ENCODE measurements at places on chromosomes 2 and 18.

- DNase-seq = peak; percentile 52
Observed at GRCh38 chr18:75198036-75198435, 10.9 kb downstream of the PTGR3 start.

DNA sequence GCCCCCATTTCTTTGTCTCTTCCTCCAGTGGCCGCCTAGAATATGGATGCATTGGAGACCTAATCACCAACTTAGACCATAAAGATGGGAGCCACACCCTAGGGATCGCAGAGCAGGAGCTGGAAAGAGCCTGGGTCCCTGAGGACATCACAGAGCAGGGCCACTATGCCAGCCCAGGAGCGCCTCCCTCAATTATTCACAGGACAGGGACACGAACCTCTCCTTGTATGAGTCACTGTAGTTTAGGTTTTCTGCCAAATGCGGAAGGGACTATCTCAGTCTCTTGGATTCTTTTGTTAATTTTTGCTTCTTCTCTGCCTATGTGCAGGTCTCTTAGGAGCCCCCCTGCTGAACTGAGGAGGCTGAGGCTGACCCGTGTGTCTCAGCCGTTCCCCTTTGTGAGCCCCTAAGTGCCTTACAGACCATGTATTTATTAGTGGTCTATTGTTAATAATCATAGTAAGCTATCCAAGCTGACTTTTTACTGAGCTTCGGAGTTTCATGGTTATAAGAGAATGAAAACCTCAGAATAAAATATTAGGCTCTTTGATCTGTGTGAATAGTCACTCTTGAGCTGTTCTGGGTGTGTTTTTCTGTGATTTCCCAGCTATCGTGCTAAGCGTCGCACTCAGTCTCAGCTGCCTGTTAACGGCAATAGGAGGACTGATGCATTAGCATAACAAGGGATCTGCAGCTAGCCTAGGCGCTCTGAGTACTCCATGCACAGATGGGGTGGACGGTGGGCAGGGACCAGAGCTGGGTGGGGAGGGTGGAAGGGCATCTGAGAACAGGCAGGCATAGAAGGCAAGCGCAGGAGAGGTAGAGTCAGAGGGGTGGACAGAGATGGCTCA lies 12.7 kb upstream of the PTPN4 start:
- no peak for DNase-seq

DNA sequence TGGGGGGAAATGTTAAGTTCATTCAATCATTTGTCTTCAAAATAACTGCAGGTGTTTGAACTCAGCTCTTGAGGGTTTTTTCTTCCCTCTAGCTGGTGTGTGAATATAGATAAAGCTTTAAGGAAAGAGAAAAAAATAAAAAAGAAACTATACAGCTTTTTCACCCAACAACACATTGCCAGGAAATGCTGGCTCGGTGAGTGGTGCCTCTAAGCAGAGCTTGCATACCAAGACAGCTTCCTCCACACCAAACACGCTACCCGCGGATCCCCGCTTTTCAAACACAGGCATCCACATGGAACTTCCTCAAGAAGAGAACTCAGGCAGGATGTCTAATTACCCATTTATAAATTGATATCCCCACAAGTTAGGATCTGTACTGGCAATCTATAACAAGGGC lies 69.8 kb upstream of the TANK start:
- DNase-seq = no peak

DNA sequence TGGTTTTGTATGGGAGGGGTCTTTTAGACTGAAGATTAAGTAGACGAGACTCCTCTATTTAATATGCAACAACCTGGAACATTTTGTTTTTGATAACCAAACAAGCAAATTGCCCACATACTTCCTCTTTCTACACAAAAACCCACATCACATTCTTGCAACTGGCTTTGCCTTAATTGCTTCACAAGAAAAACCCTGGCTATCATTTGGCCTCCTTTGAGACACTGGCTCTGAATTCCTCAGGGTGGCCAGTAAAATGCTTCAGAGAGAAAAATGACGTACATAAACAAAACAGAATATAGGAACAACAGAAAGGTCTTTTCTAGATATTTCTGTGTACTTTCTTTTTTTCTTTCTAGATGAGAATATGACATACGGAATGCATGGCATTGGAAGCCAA lies 103.0 kb downstream of the TRIB2 start:
- DNase-seq = peak; percentile 88

DNA sequence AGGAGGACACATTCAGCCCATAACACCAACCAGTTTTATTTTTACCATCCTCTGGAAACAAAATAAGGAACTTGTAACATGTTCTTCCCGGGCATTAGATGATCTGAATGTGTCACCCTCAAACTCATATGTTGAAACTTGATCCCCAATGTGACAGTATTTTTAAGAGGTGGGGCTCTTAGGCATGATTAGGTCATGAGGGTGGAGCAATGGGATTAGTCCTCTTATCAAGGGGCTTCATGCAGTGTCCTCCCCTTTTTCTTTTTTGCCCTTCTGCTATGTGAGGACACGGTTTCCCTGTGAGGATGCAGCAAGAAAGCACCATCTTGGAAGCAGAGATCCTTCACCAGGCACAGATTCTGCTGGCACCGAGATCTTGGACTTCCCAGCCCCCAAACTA lies 401.5 kb upstream of the TRIB2 start:
- no peak for DNase-seq

DNA sequence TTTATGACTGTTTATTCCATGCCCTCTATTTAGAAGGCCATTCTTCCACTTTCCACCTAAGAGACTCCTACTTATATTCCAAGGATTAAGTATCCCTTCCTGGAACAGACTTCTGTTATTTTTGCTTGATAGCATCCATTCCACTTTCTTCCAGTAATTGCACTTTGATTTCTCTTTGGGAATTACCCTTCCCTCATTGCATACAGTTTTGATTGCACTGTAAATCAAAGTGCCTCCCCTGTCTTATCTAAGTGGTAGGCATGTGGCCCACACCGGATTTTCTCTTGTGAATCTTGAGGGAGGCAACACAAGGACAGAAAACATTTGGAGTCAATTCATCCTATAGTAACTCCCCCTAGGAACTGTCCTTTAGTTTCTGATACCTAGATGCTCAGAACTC lies 120.4 kb downstream of the PDE11A start:
- no peak for DNase-seq

DNA sequence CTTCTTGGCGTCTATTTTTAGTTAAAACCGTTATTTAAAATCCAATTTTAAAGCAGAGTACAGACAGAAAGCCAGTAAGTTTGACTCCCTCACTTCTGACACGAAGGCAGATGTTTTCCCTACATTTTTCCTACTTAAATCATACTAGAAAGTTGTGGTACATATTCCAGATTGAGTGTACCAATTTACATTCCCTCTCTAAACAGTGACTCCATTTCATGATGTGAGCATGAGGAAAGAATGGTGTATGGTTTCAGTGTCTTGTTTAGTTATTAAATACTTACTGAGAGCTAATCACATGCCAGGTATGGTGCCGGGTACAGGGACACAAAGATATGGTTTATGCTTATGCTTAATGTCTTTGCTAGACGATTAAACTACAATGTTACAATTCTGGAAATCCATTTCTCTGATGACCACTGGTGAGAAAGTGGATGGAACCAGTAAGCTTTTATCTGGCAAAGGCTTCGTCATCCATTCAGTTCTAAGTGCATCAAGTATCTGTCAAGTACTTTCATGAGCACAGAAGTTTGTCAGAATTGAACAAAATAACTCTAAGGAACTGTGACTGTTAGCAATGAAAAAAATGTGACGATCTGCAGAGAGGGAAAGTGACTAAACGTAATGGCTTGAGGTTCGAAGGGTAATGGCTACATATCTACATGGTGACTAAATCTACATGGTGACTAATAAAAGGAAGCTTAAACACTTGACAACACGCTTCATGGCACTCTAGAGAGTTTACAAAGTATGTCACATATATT lies 25.7 kb downstream of the MAP4K3 start:
- peak; percentile 71 for DNase-seq

DNA sequence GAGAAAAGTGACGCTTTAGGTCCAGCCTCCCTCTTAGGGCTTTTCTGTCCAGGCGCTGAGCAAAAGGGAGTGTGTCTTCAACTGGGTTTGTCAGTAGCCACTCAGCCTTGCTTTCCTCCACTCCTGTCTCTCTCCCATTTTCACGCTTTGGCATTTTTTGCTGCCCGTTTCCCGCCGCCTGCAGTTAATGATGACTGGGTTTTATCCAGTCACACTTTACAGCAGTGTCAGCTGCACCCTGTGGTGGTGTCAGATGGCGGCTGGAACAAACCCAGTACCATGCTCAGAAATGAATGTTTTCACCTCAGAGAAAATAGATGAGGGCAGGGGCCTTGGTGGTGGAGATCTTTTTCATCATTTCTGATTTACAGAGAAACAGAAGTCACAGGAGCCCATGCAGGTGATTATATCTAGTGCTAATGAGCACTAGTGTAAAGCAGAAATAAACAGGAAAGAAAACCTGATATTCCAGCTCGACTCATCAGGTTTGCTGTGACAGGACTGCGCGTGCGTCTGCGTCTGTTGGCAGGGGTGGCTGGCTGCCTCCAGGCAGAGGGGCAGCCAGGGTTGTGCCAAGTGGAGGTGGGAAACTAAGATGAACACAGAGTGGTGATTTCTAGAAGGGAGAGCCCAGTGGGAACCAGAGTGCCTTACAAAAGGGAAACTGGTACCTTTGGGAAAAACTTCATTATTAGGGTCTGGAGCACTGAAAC lies 139.9 kb downstream of the TANC1 start:
- no peak for DNase-seq

GRCh38 chr2:164642946-164643555 lies 21.8 kb upstream of the GRB14 start:
- DNase-seq = no peak

DNA sequence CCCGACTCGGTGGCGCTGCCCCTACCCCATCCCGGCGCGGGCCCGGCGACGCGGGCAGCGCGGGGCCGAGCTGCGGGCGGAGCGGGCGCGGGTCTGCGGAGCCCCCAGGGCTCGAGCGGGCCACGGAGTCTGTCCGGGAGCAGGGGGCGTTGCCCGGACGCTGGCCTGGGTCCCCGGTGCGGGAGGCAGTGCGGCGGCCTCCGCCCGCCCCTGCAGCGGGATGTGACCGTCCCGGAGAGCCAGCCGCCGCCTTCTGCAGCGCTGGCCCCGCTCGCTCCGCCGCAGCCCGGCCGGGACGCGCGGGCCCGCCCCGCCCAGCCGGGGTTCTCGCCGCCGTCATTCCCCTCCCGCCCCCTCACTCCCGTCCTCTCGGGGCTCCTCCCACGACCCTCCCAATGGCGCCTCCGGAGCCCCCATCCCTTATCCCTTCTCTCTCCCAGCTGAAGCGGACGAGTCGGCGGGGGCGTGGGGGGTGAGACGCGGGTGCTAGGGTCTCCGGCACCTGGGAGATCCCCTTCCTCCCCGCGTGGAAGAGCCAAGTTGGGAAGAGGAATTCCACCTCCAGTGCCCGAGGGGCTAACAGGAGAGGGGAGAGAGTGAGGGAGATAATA lies at the start of gene FNDC4:
FNDC4 (minus strand) TSS at position 257 of the 611 bp plus-strand sequence. CDS start 521 bp downstream, outside the sequence.
- DNase-seq = no peak

DNA sequence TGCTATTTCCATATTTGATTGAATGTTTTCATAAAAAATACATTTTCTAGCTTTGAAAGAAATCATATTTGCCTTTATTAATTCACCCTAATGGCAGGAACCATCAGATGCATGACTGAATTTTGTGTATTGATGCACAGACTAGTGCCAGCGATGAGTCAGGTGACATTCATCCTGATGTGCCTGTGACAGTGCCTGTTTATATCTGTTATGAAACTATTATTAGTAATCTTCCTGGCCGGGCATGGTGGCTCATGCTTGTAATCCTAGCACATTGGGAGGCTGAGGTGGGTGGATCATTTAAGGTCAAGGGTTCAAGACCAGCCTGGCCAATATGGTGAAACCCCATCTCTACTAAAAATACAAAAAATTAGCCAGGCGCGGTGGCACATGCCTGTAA lies 170.0 kb downstream of the TSN start:
- DNase-seq = no peak

DNA sequence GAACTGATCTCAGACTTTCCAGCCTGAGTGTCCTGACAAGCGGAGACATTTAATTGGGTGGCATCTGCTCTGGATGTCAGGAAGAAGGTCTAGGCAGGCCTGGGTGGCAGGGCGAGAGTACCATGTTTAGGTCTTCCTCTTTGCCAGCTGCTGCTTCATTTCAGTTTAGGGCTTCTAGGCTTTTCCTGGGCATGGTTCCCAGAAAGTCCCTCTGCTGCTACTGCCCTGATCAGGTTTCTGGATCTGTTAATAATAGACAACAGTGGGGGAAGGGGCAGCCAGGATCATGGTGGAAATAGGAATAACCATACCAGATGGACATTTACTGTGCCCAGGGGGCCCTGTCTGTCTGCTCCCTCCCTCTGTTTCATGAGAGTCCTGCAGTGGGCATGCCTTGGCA lies 2.3 kb upstream of the PLCD4 start:
- peak; percentile 40 for DNase-seq

- DNase-seq = no peak
Observed at GRCh38 chr2:34102339-34102738, 503.2 kb upstream of the FAM98A start.

- no peak for DNase-seq
Observed at GRCh38 chr18:48898521-48898920, 52.2 kb downstream of the SMAD7 start.

GRCh38 chr2:180184506-180184905 lies 177.4 kb upstream of the CWC22 start:
- DNase-seq = peak; percentile 60

GRCh38 chr2:28663359-28663758 lies 88.3 kb upstream of the PPP1CB start:
- peak; percentile 51 for DNase-seq

- DNase-seq = no peak
Observed at GRCh38 chr18:64026350-64026749, 56.5 kb downstream of the SERPINB8 start.

DNA sequence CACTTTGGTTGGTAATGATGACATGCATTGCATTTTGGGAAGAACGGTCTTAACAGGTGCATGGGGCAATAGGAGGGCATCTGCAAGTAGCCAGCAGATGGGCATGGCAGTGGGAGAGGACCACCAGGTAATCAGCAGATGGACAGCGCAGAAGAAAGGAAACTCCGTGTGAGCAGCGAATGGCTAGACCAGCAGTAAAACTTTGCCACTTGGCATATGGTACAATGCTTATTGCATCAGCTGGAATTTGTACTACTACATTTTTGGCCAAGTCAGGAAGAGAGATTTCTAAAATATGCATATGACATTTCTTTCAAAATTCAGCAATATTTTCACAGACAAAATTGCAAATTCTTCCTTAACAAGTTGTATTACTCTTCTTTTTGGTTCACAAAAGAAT lies 768.5 kb downstream of the LRP1B start:
- no peak for DNase-seq

DNA sequence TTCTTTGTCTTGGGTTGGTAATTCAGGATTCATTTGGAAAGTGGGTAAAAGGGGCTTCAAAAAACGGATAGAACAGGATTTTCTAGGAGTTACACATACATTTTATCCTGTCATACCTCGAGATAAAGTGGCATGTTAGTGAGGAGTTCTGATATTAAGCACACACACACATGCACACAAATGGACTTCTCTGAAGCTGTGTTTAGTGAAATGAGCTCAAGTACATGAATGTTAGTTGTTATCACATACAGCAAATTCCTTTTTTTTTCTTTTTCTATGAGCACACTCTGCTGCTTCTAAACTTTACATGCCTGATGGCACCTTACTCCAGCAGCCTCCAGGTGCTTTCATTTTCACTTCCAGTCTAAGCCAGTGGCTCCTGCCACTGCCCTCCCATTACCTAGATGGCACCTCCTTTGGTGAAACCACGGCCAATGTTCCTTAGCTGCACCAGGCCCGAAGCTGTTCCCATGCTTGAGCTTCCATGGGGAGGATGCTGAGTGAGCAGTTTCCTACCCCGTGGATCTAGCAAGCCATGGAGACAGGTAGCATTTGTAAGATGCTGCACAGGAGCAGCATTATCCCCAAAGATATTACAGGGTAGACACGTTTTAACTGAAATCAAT lies 49.7 kb downstream of the STAT1 start:
- no peak for DNase-seq
